T-helper 1 cell (primary cell): ENCODE measurements at places on chromosomes 5 and 9.
A peak's percentile ranks its signal among the peaks of the same experiment; 100 is the strongest.

DNA sequence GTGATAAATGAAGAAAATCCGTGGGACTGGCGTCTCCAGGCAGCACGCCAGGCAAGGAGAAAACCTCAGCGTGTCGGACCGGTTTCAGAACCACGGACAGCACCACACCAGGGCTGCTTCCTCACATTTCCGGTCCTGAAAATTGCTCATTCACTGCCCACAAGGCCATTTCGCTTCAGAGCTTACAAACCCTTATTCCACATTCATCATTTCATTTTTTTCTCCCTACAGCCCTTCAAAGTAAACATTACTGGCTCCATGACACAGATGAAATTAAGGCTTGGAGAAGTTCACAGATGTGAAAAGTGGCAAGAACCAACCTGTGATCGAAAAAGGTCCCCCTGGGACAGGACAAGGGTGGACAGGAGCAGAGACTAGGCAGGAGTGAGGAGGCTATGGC, 1.5 kb upstream of the GPRIN1 start:
- peak; percentile 45 for DNase-seq

DNA sequence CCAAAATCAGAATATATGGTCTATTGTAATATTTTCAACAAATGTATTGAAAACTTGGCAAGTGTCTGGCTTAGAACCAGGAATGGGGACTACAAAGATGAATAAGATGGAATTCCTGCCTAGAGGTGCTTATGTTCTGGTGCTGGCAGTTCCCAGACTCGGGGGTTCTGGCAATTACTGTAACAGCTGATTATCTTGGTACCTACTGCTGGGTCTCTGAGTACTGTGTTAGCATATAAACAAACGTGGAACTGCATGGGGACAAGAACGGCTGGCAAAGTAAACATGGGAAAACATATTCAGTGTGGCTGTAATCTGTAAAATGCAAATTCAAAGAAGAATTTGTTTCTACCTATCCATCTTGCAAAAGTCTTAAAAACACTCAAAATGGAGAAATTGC, 89.9 kb downstream of the SLC24A2 start:
- no peak for DNase-seq

- no peak for DNase-seq
Measured at GRCh38 chr9:37611961-37612360, 19.6 kb upstream of the TOMM5 start.

- no peak for DNase-seq
Measured at GRCh38 chr5:132475497-132475882, 15.1 kb downstream of the IRF1 start.

GRCh38 chr5:4374866-4375265, 765.3 kb upstream of the ADAMTS16 start:
- DNase-seq = no peak

DNA sequence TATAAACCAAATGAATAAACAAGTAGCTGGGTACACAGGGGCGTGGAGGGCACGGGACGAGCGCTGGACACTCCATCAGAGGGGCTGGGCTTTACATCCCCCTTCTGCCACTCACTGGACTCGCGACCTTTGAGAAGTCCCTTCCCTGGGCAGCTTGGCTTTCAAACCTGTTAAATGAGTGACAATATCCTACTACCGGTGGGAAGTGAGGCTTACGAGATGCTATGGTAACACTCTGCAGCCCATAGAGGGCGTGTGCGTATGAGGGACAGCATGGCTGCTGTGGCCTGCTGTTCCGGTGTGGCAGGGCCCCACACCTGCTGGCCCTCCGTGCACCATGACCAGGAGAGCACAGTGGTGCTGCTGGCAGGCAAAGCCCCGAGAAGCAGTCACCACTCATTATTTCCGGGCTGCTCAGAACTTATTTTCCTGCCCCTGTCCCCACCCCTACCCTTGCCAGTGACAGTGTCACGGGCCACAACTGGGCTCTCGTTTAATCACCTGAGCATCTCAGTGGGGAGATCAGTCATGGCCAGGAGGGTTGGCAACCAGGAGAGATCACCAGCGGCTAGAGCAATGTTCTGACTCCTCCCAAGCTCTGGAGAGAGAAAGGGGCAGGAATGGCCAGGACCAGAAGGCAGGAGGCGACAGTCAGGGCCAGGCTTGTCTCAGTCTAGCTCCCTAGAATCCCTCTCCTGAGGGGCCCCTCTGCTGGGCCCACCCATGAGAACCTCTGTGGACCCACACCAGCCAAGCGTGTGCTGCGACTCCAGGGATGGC, 10.5 kb downstream of the CLTB start:
- DNase-seq = no peak

GRCh38 chr5:169287529-169287928, 13.4 kb downstream of the SLIT3 start:
- no peak for DNase-seq

DNA sequence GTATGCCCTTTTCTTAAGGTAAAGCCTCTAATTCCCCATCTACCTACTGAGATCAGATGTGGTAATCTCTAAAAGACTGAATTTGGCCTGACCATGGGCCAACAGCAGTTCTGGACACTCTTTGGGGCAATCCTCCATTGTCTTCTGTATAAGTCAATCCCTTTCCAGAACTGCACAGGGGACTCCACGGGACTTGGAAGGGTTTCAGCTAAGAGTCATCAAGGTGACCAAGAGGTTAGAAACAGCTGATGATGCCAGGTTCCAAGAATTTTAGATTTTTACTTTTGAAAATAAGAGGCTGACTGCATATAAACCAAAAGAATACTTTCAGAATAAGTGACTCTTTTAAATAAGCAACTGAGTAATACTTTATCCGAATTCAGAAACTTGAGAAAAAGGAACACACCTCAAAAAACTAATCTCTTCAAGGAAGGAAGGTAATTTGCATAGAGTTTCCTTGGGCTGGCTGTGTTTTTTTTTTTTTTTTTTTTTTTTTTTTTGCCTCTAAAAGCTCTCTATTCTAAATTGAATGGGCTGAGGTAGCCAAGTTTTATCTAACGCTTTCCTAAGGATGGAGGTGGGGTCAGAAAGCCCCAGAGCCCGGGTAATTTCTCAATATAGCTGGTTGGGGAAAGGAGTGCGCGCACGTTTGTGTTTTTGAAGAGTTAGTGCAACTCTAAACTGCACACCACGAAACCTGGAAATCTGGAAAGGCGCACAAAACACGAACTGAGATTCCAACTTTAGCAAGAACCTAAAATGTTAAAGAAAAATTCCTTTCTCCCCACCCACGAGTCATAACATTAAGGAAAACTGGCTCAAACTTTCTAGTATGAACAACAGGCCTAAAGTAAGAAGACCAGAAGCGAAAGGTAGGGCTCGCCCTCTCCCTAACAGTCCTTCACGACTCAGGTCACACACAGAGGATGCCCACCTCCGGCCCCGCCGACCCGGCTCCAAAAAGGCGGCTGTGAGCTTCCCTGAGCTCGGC, 1.3 kb downstream of the VCP start:
- no peak for DNase-seq

GRCh38 chr5:171152382-171152781, 156.7 kb upstream of the TLX3 start:
- DNase-seq = no peak

GRCh38 chr9:136472640-136473353, 10.0 kb downstream of the SEC16A start:
- no peak for DNase-seq

DNA sequence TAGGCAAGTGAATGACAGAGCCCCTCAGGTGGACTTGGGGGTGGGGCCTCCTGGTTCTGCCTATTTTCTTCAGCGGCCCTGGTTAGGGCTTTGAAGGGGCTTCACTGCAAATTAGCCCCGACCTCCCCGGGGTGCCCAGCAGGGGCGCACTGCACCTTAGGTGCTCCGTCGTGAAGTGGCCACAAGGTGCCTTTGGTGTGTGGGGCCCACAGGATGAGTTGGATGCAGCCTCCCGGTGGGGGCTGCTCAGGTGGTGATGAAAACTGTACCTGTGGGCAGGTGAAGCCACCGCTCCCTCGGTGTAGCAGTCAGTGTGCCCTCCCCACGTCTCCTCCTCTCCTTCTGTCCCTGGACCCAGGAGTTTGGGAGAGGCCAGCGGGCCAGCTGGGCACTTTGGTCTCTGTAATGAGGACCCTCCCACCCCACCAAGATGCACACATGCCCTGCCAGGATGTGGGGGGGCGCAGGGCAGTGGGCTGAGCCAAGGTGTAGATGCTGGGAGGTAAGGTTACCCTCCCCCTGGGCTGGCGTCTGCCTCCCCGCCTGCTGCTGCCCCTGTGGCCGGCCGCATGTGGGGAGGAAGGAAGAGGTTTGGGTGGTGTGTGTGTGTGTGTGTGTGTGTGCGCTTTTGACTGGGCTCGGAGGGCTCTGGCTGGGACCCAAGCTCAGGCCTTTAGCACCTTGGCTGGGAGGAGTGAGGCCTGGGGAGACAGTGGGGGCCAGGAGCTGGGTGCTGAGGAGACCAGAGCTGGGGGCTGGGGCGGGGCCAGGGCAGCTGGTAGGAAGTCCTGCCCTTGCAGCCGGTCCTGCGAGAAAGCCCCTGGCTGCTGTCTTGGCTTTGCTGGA, 55.6 kb downstream of the RXRA start:
- DNase-seq = peak; percentile 38

DNA sequence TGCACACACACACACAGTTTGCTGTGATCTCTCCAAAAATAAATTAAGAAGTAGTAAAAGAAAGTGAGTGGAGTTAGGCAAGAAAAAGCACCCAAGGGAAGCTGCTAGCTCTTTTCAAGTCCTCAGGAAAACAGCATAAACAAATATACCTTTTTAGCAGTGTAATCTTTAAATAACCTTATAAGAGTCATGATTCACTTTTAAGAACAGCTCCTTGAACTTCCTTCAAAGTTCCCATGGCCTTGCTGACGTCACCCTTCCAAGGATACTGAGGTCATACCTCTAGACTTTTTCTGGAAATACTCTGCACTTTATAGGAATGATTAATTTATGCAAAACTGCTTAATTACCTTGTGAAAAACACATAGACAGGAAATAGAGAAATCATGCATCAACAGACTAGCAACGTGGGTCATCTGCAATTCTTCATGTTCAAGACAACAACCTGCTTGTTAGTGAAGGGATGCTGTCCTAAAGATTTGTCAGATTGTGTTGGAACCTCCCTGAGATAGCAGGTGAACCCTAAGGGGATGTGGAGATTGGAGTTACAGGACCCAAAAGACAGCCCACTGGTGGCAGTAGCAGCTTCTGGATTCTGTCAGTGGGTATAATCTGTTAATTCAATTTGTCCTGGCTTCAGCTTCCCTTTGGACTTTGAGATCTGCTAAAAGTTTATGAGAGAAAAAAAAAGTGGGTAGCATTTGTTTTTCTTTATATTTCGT, 229.0 kb downstream of the ELAVL2 start:
- DNase-seq = no peak

DNA sequence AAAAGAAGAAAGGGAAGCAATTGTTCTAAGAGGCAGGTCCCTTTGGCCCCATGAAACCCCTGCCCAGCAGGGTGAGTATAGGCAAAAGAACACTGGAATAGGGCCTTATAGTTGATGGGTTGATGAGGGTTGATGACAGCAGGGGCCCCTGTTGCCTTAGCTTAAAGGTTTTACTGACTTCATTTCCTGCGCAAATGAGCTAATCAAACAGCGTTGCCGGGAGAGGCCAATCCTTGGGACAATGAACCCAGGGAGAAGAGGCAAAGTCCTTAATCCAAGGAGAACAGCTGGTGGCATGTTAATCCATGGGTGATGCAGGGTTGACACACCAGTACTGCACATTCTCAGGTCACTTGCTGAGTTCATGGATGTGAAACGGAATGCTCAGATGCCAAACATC, 22.0 kb upstream of the EPB41L4B start:
- DNase-seq = no peak

GRCh38 chr9:105447386-105447813, 434 bp upstream of the FSD1L start:
- DNase-seq = no peak

DNA sequence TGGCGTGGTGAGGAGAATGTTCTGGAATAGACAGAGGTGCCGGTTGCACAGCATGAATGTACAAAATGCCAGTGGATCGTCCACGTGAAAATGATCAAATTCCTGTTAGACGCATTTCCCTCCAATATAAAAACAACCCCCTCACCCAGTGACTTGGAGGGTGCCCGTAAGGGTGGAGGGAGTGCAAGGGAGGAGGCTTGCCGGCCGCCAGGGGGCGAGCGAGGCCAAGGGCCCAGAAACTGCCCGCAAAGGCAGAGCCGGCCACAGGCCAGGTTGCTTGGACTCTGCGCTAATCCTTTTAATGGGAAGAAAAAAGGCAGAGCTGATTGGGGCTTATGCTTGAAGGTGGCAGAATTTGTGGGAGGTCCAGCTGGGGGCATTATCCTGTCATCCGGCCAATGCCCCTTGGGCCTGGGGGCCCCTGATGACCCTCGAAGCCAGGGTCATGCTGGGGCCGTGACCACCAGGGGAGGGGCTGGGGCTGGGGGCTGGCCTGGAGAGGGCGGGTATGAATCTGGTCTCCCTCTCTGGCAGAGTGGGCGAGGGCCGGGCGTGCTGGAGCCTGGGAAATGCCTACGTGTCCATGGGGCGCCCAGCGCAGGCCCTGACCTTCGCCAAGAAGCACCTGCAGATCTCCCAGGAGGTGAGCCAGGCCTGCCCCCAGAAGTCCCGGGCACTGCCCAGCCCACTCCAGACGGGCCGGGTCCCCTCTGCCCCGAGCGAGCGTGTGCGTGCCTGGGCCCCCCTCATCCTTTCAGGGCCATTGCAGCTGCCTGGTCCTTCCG, 12.0 kb downstream of the GPSM1 start:
- no peak for DNase-seq

- no peak for DNase-seq
Measured at GRCh38 chr9:130867556-130867955, 29.1 kb downstream of the QRFP start.

DNA sequence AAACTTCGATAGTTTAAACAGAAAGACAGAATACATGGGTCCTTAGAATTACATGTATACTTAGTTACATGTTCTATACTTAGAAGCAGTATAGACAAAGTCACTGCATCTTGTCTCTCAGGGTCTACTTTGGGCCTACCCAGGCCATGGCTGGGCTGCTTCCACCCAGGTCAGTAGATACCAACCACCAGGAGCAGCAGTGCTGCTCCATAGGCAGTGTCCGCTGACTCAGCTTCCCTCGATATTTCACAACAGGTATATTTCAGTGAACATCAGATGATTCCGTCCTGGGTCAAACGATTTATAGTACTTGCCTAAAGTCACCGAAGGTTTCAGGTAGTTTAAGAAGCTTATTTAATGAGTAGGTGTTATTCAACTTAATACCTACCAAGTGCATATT, 18.0 kb downstream of the IARS1 start:
- no peak for DNase-seq

DNA sequence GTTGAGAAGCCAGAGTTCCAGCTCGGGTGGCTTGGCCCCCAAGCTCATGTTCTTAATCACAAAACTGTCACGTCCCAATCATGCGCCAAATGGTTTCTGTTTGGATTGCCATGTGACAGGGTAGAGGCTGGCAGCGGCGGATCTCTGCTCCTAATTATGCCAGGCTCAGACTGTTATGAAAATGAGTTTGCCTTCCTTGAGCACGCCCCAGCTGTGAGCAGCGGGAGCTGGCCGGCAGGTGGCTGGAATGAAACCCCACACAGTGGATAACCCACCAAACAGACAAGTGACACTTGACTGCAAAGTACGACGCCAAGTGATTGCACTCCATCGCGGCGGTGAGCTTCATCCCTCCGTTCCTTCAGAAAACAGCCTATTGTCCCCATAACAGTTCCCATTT, 75.4 kb downstream of the CFAP77 start:
- DNase-seq = no peak

GRCh38 chr5:178817506-178817905, 42.2 kb upstream of the ZNF354B start:
- no peak for DNase-seq

- no peak for DNase-seq
Measured at GRCh38 chr5:26791021-26791420, 247.4 kb downstream of the CDH9 start.
